Daoy (cell line): ENCODE measurements at places on chromosomes 4 and X. TPM values are rescaled to one million over a fixed set of nuclear protein-coding genes. Genes with fewer than 3 reads are reported as not detected.

Gene VGLL1
- total RNA-seq: not detected in 2 replicates

Gene CCDC160
- not detected in 2 replicates for total RNA-seq

Gene RNF212
- not detected in 2 replicates for total RNA-seq

Gene TEX13A
- total RNA-seq: not detected in 2 replicates

Gene HAUS3
- total RNA-seq: 13.4 and 29.3 TPM in 2 replicates

Gene SYTL4
- total RNA-seq: 3.1 and 3.6 TPM in 2 replicates

Gene PRKG2
- total RNA-seq: 0.33 and 0.63 TPM in 2 replicates

Gene SMIM43
- 0.29 TPM in 1 of 2 replicates, not detected in the other for total RNA-seq

Gene SERPINA7
- total RNA-seq: 0.06 TPM in 1 of 2 replicates, not detected in the other

Gene MAPK10
- 0.06 TPM in 1 of 2 replicates, not detected in the other for total RNA-seq
